ENCODE measurements at places on chromosomes 3 and 15.

- no peak for DNase-seq
Measured at GRCh38 chr15:36977659-36978058, 122.7 kb downstream of the MEIS2 start.

GRCh38 chr3:188339410-188340295 is 185.7 kb downstream of the LPP start:
- peak; percentile 20 for DNase-seq

GRCh38 chr15:85454403-85454802 is 74.0 kb downstream of the AKAP13 start:
- DNase-seq, result no peak

DNA sequence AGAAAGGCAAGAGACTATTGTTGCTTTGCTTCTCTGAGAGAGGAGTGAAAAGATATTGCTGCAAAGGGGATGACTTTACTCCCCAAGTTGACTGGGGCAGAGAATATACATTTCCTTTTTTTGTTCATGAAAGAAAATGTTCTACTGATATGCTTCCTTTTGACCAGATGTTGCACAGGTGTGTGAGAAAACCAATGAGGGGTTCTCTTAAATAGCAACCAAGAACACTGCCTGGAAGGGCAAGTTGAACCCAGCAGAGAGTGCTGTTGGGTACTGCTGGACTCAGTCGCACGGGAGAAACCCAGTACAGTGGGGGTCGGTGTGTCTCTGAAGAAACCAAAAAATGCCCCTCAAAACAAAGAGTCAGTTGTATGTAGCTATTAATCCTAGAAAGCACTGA is 101.2 kb downstream of the CHST2 start:
- no peak for DNase-seq

DNA sequence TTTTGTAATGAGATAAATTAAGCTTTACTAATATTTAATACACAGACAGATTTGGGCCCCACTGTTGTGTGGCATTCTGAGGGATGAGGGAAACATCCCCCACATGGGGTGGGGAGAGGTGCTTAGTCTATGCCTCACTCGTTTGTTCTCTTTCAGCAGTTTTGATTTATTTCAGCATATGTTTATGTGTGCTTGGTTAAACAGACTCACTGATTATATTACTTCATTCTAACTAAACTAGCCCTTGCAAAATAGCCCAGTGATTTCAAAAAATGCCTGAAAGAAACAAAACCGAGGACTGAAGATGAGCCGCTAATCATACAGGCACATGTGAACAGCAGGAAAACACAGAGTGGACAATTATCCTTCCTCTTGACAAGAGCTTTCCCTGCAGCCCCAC is 27.2 kb downstream of the TNFAIP8L3 start:
- no peak for DNase-seq

DNA sequence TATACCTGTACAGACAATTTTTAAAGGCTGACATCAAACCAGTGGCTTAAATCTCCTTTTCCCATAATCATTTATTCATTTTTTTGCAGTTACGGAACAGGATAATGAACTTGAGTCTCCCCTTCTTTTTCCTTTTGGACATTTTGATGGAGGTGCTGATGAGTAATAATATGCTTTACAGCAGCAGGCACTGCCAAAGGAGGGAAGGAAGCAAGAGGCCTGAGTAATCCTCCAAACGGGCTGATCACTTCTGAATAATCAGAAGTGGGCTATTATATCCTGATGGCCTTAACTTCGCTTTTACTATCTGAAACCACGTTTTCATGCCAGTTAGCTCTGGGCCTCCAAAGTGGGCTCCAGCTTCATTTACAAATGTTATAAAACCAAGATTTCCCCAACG is 527.2 kb downstream of the FOXP1 start:
- no peak for DNase-seq

DNA sequence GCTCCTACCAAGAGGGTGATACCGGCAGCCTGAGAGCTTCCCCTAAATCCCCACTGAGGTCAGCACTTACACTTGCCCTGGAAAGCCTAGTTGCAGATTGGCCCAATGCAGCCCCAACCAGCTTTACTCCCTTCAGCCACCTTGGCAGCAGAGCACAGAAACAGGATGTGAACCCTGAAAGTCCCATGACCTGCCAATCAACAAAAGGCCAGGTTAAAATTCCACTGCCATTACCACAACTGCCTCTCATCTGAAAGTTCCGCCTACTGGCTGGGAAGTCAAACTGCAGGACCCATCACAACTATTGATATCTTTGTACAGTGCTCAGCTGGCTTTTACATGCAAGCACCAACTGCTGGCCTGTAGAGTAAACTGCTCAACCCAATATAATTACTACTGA is 156.2 kb downstream of the ZMAT3 start:
- DNase-seq, result no peak

DNA sequence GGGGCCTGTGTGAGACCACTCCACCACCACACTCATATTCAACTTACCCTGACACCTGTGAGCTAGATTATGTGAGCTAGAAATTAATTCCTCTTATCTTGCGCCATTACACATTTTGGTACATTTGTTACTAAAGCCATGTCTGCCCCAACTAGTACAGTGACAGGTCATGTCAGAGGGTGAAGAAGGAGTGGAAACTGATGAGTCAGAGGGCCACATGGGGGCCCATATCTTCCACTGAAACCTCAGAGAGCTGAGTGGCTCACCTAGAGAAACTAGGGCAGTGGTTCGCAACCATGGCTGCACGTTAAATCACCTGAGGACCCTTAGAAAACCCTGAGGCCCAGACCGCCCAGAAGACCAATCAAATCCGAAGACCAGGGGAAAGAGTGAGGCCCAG is 15.7 kb upstream of the MEF2A start:
- no peak for DNase-seq

DNA sequence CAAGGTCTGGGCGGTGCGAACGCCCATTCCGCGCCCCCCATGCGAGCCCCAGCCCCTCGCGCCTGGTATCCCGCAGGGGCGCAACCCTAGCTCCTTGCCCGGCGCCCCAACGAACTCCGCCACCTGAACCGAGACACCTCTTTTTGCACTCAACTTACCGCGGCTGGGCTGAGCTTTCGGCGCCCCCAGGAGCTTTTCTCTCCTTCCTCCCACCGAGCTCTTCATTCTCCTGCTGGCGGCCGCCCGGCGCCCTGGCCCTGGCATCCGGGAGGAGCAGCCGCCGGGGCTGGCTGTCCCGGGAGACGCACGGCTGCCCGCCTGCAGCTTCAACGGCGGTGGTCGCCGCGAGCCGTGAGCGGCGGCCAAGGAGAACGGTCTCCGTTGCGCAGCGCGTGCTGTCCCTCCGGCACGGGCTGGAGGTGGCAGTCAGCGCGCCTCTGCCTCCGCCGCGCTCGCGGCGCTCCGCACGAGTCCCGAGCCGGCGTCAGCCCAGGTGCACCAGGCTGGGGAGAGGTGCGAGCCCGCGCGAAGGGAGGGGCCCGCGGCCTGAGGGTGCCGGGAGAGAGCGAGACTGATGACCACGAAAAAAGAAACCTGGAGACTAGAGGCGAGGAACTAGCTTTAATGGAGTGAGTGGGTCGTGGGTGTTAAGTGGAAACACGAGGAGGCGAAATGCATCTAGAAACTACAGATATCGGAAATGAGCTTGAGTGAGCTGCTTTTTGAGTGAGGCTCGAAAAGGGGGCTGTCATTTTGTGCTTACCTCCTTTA is 621.5 kb upstream of the ZNF385D start:
- no peak for DNase-seq

DNA sequence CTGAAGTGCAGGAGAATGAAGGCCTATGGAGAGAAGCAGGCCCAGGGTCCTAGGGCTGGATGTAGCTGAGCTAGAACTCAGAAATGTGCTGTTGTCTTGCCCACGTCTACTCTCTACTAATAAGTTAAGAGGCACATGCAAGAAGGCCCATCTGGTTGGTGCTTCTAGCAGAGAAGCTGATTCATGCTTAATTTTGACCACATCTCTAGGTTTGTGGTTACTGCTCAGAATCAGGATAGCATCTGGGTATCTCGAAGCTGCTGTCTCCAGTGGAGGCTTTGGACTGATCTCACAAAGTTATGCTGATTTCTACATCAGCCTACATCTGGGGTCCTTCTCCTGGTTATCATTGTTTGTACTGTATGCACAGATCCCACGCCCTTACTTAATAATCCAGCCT is 87.3 kb downstream of the CACNA1D start:
- no peak for DNase-seq

DNA sequence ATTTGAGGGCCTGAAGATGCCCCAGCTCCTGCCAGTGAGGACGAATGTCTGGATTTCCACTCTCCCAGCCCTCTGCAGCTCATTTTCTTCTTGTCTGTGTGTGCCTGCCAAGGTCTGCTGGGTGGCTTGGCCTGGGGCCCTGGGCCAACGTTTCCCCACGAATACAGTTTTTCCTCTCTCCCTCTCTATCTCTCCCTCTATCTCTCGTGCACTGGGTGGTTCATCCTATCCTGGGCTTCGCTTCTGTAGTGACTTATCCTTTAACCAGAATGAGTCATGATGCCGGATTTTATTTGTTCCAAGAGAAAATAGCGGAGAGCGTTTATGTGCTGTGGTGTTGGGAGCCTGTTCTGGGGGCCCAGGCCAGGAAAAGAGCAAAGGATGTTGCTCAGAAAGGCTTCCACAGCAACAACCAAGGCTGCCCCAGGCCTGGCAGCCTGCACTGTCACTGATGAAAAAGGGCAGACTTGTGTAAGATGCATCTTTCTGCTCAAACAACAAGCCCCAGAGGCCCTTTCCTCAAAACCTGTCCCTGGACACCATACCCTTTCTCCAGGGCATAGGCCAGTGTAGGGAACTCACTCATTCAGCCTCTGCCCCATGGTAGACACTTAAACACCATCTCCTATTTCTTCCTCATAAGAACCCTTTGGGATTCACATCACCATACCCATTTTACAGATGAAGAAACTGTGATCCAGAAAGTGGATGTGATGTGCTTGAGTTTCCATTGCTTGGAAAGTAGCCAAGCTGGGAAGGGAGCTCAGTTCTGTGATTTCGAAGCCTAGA is 47.3 kb downstream of the ITGA11 start:
- no peak for DNase-seq

DNA sequence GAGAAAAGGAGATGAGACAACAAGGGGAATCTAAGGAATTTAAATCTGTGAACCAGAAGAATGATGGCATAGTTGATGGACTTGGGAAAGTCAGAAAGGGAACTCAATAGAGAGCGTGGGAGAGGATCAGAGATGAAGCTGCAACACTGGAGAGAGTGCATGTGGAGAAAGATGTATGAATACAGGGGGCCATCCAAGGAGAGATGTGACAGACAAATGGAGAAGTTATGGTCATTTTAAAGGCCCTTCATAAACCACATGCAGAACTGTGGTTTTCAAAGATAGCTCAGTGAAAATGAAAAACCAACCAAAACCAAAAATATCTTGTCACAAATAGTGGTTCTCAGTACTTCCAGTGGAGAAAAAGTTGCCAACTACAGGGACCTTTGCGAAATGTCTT is 265.2 kb downstream of the SUCLG2 start:
- DNase-seq, result no peak

GRCh38 chr3:147507638-147508286 is 98.6 kb downstream of the ZIC1 start:
- DNase-seq, result no peak

GRCh38 chr3:141507392-141508066 is 20.7 kb downstream of the RASA2 start:
- no peak for DNase-seq

DNA sequence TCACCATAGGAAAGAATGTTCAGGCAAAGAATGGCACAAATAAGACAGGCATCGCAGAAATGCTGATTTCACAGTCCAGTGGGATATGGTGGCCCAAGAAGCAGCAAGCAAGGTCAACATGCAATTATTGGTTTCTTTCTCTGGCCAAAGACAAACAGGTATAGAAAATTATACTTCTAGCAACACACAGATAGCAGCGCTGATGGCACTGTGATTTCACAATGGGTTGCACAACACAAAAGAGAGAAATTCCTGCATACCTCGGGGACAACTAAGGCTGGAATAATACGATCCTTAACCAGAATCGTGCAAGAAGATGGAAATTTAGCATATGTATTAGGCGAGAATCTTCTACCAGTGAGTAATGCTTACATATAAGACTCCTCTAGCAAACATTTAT is 76.3 kb upstream of the NR2F2 start:
- no peak for DNase-seq

DNA sequence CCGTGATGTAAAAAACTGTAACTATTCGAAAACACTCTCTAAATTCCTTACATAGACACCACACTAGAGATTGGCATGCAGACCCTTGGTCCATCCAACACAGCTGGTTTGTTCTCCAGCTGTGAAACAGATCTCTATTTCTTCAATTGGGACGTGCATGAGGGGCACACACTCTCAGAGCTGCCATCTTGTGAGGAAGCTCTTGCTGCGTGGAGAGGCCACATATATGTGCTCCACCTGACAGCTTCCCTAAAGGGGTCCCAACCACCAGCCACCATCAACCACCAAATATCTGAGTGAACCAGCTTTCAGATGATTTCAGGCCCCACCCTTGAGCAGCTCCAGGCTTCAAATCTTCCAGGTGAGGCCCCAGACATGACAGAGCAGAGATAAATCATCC is 25.6 kb downstream of the SSUH2 start:
- DNase-seq, result no peak

- peak; percentile 22 for DNase-seq
Measured at GRCh38 chr15:66619152-66619903, 53.5 kb upstream of the LCTL start.

- no peak for DNase-seq
Measured at GRCh38 chr15:42070279-42070975, 23.9 kb downstream of the PLA2G4D start.

- DNase-seq, result no peak
Measured at GRCh38 chr3:144772372-144772771, 800.7 kb downstream of the DIPK2A start.

DNA sequence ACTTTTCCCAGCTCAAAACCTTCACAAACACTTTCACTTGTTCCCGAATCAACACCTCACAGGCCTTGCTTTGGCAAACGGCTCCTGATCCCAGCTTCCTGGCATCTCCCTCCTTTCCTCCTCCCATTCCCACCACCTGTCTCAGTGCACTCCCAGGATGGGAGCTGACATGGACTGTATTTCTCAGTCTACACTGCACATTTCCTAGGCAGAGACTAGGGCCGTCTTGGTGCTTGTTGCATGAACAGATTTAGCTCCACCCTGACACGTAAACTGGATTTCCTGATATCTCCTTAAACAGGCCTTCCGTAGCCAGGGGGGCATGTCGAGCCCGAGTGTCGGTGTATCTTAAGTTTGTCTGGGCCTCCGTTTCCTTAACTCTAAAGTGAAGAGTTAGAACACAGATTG is 790 bp upstream of the WHAMM start:
- no peak for DNase-seq

GRCh38 chr15:70222606-70223005 is 124.9 kb upstream of the TLE3 start:
- no peak for DNase-seq

GRCh38 chr3:146559388-146559787 is 15.0 kb upstream of the PLSCR1 start:
- DNase-seq, result no peak

GRCh38 chr15:63601026-63601703 is 4.0 kb downstream of the FBXL22 start:
- DNase-seq, result no peak

DNA sequence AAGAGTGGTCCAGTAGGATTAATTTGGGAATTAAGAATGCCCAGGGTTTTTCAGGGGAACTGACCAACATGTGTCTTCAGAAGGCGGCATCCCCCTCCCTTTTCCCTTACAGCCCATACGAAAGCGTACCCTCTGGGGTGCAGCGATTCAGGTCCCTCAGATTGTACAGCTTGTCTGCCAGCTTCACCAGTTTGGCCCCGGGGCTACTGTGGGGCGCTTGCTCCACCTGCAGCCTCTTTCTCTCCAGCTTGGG is 848 bp downstream of the HDDC3 start:
- DNase-seq, result no peak

GRCh38 chr15:74293021-74293810 is 57.1 kb downstream of the CCDC33 start:
- DNase-seq, result no peak

All from stimulated activated naive B cell treated with anti-CD40 and anti-IgM and Interleukin-4, amounts not matched to agents 10 μg/mL and 1 μg/mL and 100 μg/mL, for 72 hours (primary cell).